ENCODE measurements at places on chromosomes 6 and 20.
A peak's percentile ranks its signal among the peaks of the same experiment; 100 is the strongest.

- no peak for DNase-seq
Observed at GRCh38 chr20:32909451-32909850, 50.7 kb downstream of the EFCAB8 start.

GRCh38 chr20:63534831-63535651 is 2.1 kb downstream of the PTK6 start:
- peak; percentile 52 for DNase-seq

DNA sequence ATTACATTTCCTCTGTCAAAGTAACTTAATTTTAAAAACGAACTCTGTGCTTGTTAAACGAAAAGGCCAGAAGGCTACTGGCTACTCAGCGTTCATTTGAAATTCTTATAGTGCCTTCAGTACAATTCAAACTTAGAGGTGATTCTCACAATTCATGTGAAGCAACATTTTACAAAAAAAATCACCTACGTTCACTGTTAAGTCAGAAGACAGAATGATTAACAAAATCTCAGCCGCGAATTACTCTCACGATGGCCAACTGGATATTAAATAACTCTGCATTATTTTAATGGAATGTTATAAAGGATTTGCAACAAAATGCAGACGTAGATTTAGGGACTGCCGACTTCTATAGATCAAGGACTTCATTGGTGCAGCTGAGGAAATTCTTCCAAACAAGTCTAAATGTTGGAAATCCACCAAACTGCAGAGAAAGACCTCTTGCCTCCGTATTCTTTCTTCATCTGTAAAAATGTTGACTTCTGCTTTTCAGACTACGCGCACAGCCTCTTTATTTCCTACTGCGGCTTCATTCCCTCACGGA is 1.6 kb upstream of the QKI start:
- no peak for DNase-seq

- DNase-seq = no peak
Observed at GRCh38 chr20:2559279-2559626, 22.9 kb downstream of the TMC2 start.

GRCh38 chr6:121157906-121158305 is 176.4 kb downstream of the TBC1D32 start:
- peak; percentile 32 for DNase-seq

DNA sequence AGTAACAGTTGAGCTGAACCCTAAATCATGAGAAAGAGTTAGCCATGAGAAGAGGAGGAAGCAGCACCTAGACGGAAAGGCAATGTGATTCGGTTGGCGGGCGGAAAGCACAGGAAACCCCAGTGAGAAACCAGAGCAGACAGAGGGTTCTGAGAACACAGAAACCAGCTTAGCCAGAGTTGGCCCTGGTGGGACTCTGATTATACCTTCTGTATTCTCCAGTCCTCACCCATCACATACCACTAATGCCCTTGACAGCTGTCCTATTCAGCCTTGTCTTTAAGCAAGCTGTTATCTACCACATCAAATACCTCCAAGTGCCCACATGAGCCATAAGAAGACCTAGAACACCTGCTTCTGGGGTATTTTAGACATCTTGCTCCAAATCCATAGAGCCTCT is 58.9 kb upstream of the LRRC1 start:
- DNase-seq = no peak

- peak; percentile 61 for DNase-seq
Observed at GRCh38 chr6:111238464-111239119, 151.3 kb downstream of the SLC16A10 start.

DNA sequence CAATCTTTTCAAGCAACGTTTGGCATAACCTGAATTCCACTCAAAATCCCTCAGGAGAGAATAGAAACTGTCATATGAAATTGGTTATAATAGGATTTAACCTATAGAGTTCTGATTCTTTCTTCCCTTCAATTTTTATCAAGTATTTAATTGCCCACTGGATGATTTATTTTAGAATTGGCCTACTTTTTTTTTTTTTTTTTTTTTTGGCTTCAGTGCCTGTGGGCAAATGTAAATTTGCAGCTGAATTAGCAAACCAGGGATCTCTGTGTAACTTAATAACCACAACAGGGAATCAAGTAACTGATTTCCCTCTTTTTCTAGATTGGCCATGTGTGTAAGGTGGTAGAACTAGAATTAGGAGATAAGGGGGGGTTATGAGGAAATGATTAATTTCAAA is 157.0 kb downstream of the SOX4 start:
- no peak for DNase-seq

DNA sequence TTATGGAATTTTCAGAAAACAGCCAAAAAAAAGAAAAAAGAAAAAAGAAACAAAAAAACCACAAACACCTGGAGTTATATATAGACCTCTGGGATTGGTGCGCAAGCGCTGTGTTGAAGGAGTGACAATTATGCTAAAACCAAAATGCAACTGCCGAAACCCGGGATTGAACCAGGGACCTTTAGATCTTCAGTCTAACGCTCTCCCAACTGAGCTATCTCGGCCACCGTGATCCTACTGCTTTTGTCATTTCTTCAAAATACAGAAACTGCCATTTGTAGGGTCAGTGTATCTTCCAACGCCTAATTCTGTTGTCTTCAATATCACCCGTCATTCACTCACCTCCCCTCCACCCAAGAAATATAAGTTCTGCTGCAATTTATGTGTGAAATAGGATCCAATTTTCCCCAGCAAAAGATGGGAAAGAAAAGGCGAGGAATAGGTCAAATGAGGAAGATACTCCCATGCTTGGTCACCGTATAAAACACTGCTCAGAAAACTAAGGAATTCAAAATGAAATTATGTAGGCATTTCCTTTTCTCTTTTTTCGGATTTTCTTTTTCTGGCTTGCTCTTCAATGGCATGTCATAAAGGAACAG is 116.0 kb downstream of the TRIM27 start:
- DNase-seq = peak; percentile 75

- DNase-seq = no peak
Observed at GRCh38 chr20:63096681-63097335, 90.0 kb upstream of the BHLHE23 start.

DNA sequence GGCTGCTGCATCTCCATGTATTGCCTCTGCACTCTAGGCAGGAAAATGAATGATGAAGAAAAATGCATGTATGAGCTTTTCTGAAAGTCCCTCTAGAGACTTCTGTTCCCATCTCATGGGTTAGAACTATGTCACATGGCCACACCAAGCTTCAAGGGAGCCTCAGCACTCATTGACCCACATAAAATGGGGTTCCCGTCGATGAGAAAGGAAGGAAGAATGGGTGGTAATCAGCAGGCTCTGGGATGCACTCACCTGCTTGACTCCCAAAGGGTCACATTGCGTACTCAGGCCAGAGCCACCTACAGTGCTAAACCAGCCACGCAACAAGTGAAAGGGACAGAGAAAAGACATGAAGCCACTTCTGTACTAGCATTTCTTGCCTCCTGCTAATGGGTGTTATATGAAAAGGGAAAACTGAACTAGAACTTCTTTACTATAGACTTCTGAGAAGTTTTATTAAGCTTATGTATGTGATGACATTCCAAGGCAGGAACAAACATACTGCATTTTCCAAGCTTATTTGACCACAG is 95.8 kb upstream of the GCM1 start:
- no peak for DNase-seq

DNA sequence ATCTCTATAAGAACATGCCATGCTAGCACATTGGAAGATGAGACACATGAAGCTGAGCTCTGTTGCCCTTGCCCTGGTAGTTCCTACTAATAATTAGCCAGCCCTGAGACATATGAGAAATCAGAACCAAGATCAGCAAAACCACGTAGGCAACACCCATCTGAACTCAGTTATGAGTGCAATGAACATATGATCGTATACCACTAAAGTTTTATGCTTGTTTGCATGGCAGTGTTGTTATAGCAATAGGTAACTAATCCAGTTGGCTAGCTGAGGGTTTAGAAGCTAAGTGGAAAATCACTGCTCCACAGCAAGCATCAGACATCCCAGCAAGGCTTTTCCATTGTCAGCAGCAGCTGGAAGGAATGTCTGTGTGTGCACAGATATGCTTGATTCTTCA is 180.7 kb downstream of the BTBD3 start:
- no peak for DNase-seq

Data from GM23248 (cell line).